Naive B cell (primary cell): ENCODE measurements at places on chromosomes 5 and 9. TPM values are rescaled to one million over a fixed set of nuclear protein-coding genes. Genes with fewer than 3 reads are reported as not detected.

- H3K27ac ChIP-seq: no peak overlapping the region
- H3K4me1 ChIP-seq: no peaks in the 10 kb centered on the region
- H3K27me3 ChIP-seq: no peaks in the 10 kb centered on the region
- no peak overlapping the region for H3K4me3 ChIP-seq
Measured at GRCh38 chr9:16316456-16316855, 554.0 kb downstream of the BNC2 start.

DNA sequence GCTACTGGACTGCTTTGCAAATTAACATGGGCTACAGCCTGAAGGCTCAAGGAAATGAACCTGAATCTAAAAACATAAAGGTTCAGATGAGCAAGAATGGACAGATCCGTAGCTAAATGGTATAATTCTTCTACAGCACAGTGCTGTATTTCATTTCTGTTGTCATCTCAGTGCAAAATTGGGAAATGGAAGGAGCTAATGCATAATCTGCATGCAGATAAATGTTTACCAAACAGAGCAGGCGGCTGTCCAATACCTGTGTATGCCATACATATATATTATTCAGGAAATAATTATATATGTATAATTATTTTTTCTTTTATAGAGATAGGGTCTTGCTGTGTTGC lies 4.3 kb upstream of the HSPA9 start:
- peaks cover 5% of the 10 kb centered on the region for H3K36me3 ChIP-seq
- H3K27ac ChIP-seq: no peak overlapping the region
- no peaks in the 10 kb centered on the region for H3K27me3 ChIP-seq
- no peak for DNase-seq

GRCh38 chr9:70031141-70031545 lies 12.5 kb upstream of the MAMDC2 start:
- no peak overlapping the region for H3K4me3 ChIP-seq
- H3K36me3 ChIP-seq: no peaks in the 10 kb centered on the region
- DNase-seq: no peak
- peaks cover 15% of the 10 kb centered on the region for H3K27me3 ChIP-seq
- no peak overlapping the region for H3K27ac ChIP-seq

The INSYN2B gene
- 0.32 TPM for polyA plus RNA-seq

- H3K36me3 ChIP-seq: no peaks in the 10 kb centered on the region
- no peaks in the 10 kb centered on the region for H3K27me3 ChIP-seq
- H3K27ac ChIP-seq: no peak overlapping the region
- H3K4me1 ChIP-seq: no peaks in the 10 kb centered on the region
Measured at GRCh38 chr5:3411363-3411762, 184.3 kb upstream of the IRX1 start.

The CDC25C gene
- not detected for polyA plus RNA-seq
